Caco-2 (cell line): ENCODE measurements at places on chromosomes 11 and 22. TPM values are rescaled to one million over a fixed set of nuclear protein-coding genes. Genes with fewer than 3 reads are reported as not detected.

PLAAT2 gene
- total RNA-seq, result 1.2 TPM in 1 of 2 replicates, not detected in the other

SOX6 gene
- 10.8 and 24.0 TPM in 2 replicates for total RNA-seq

CHRNA10 gene
- total RNA-seq, result 3.6 and 3.9 TPM in 2 replicates

RIMBP3C gene
- total RNA-seq, result 0.12 and 0.39 TPM in 2 replicates

CARD18 gene
- total RNA-seq, result not detected in 2 replicates

- peaks cover 41% of the 10 kb centered on the region for H3K4me1 ChIP-seq
- peak overlapping the region; percentile 92 for H3K27ac ChIP-seq
Measured at GRCh38 chr22:49959782-49960158, 802 bp upstream of the PIM3 start.

DNA sequence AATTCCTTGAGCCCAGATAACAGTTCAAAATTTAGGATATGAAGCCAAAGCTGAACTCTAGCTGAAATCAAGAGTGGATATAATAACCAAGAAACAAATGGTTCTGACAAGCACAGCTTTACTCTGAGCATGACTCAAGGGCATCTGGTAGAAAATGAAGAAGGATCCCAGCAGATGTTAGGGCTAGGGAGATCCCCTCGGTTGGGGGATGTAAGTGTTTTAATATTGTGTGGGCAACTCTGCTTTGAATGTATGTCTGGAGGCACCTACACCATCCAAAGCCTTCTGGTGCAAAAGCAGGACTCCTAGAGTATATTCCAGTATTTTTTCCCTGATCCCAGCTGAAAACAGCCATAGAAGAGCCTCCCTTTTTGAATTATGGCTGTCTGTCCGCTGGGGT lies 61.7 kb downstream of the FLI1 start:
- H3K36me3 ChIP-seq, result no peaks in the 10 kb centered on the region
- no peak overlapping the region for H3K4me3 ChIP-seq
- H3K27ac ChIP-seq, result no peak overlapping the region
- no peak for DNase-seq
- no peaks in the 10 kb centered on the region for H3K4me1 ChIP-seq

GRCh38 chr11:68998390-68998911 lies 14.6 kb downstream of the MRGPRF start:
- DNase-seq, result no peak
- no peaks in the 10 kb centered on the region for H3K27me3 ChIP-seq
- H3K4me1 ChIP-seq, result no peaks in the 10 kb centered on the region
- no peak overlapping the region for H3K4me3 ChIP-seq
- H3K27ac ChIP-seq, result no peak overlapping the region

DNA sequence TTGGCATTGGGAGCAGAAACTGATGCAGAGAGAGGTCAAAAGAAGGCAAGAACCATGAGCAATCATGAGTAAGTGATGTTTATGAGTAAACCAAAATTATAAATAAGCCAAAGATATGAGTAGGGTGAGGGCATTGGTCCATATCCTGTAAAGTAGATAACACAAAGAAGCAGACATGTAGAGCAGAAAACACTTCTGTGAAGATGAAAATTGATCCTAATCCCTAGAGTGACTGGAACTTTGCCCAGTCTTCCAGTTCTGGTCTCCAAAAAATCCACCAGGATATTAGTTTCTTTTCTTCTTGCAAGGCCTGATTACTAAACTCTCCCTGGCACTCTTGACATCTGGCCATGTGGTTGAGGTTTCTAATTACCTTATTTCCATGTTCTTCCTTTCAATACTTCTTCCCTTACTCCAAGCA lies 13.7 kb upstream of the DRD2 start:
- no peaks in the 10 kb centered on the region for H3K4me1 ChIP-seq
- H3K36me3 ChIP-seq, result no peaks in the 10 kb centered on the region
- no peak overlapping the region for H3K27ac ChIP-seq
- DNase-seq, result no peak

DNA sequence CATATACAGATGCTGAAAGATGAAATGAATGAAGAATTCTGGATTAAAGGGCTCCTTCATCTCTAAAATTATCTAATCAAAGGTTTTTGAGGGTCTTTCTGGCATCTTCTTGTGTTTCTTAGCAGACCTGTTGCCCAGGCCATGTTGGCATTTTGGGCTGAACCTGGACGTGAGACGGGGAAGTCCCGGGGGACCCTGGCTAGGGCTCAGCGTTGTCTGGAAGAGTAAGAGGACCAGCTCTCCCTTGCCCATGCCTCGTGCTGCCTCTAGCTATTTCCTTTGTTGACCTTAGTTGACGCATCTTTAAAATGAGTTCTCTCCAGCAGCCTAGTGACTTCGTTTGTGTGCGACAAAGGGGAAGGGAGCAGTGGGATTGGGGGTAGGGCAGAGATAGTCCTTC lies 152.2 kb downstream of the ST3GAL4 start:
- H3K4me3 ChIP-seq, result no peak overlapping the region
- DNase-seq, result no peak
- H3K36me3 ChIP-seq, result no peaks in the 10 kb centered on the region
- no peaks in the 10 kb centered on the region for H3K4me1 ChIP-seq

DNA sequence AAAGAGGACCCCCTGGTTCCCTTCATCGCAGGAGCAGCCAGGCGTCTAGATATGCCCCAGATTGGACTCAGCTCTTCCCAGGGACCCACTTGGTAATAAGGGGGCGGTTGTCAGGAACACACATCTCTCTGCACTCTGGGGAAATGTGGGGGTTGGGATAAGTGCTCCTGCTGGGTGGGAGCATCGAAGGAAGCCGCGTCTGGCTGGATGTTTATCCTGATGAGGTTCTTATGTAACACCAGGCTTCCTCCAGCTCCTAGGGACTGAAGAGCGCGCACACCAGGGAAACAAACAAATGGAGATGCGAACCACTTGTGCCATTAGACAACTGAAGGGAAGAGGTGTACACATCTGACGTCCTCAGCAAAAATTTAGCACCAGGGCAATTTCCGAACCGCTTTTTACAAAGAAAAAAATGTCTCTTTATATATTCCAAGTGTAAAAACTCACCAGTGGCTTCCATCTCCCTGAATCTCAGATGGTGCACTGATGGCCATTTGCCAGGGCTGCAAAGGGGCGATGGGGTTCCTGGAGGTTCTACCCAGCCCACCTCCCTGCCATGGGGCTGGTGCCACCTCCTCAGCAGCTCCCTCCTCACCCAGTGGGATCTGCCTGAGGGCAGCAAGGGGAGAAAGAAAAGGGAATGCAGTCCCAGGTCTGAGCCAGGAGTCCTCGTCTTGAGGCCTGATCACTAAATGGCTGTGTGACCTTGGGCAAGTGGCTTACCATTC lies 89.4 kb downstream of the PKNOX2 start:
- no peaks in the 10 kb centered on the region; the same call in 1 of the 2 replicates for H3K27me3 ChIP-seq
- DNase-seq, result no peak
- H3K4me3 ChIP-seq, result no peak overlapping the region
- no peaks in the 10 kb centered on the region for H3K4me1 ChIP-seq
- no peak overlapping the region for H3K27ac ChIP-seq
- H3K36me3 ChIP-seq, result no peaks in the 10 kb centered on the region

DNA sequence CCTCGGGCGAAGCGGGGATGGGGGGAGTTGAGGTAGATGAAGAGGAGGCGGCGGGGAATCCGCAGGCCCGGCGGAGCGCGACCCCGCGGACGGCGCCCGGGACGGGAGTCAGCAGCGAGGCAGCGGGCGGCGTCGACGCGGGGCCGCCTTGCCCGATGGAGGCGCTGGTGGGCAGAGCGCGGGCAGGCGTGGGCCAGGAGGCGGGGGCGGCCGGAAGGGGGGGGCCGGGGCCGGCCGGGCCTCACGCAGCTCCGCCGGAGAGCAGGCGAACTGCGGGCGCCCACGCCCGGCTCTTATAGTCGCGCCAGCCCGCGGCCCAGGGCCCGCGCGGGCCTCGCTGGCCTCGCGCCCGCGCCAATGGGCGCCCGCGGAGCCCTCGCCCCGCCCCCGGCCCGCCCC lies at the start of gene IGF2:
Gene IGF2 (minus strand): TSS at position 267 of the 399 bp plus-strand sequence. CDS start 3,866 bp downstream, outside the sequence.
- peaks cover 21% of the 10 kb centered on the region for H3K4me1 ChIP-seq
- H3K4me3 ChIP-seq, result peak within 1 kb of the TSS; percentile 78
- H3K27me3 ChIP-seq, result no peaks in the 10 kb centered on the region; the same call in none of the 2 replicates

DNA sequence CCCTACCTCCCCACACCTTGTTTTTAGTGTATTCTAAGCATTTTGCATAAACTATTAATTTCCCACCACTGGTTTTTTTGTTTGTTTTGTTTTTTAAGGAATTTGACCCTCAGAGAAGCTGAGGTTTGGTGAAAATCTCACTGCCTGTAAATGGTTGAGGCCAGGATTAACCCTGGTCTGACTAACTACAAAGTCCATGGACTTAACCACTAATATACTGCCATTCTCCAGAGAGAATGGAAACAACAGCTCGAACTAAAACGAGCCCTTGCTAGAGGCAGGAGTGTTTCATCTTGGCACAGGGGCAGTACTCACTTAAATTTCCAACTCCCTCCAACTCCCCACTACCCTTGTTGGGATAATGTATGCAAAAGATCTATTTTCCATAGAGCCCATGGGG lies 3.0 kb downstream of the CTNND1 start:
- H3K27me3 ChIP-seq, result no peaks in the 10 kb centered on the region
- H3K27ac ChIP-seq, result peak overlapping the region; percentile 98
- no peaks in the 10 kb centered on the region for H3K36me3 ChIP-seq
- peak overlapping the region; percentile 84 for H3K4me3 ChIP-seq

DNA sequence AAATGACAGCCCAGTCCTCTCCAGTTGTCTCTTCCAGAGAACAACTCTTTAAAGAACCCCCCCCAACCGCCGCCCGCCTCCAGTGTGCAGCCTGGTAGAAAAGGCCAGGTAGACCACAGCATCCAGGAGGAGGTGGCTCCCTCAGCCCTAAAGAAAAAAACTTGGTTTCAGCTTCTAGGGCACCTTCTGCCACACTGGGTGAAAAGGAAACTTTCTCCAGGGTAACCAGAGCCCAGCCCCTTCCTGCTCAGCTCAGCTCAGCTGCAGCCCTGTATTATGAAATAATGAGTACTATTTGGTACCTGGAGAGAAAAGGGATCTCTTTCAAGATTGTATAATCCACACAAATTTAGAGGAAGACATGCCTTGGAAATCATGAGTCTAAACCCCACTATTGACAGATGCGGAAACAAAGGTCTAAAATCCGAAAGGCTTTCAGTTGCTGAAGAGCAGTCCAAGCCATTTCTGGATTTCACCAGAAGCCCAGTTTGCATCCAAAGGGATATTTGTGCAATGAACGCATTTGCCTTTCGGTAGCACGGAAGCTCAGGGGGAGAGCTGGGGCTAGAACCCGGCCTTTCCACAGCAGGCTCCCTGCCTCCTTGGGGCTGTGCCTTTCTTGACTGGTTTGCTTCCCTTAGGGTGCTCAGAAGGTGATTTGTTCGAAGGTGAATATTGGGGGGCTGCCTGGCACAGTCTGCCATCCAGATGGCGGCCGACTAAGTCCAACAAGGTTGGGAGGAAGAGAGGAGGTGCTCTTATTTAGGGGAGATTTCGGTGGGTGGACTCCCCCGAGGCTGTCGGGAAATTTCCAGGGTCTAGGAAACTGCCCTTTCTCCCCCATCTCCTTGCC lies 3.3 kb downstream of the FXYD6 start:
- peaks cover 11% of the 10 kb centered on the region for H3K27me3 ChIP-seq
- H3K4me1 ChIP-seq, result peaks cover 14% of the 10 kb centered on the region; the same call in 1 of the 2 replicates
- no peak for DNase-seq
- no peaks in the 10 kb centered on the region for H3K36me3 ChIP-seq
- H3K27ac ChIP-seq, result no peak overlapping the region

DNA sequence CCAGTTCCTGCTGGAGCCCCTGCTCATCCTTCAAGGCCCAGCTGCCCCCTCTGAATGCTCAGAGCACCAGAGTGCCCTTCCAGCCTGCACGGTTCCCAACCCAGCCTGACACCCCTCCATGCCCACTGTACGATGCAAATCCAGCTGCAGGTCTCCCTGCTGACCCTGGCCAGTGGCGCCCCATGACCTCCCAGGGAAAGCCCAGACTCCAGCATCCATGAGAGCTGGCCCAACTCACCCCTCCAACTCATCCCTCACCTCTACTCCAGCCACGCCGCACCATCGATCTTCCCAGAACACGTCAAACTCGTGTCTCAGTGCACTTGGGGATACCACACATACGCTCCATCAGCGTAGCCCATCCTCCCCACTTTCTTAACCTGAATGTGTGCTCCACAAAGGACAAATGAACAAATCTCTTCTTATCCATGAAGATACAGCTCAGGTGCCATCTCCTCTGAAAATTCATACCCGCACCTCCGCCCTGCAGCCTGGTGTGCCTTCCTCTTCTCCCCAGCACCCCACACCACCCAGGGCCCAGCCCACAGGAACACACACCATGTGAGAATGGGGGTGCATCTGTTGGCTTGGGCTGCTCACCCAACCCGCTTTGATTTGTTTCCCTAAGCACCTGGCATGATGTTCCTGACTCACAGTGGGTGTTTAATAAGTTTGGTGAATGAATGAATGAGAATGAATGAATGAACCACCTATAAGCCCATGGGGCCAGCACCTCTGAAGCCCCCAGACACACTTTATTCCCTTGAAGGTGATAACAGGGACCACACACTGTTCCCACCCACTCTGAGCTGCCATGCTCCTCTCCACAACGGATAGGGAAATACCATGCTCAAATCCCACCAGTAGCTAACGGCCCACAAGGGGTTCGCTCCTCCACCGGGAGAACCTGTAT lies 6.2 kb downstream of the PLA2G6 start:
- H3K27ac ChIP-seq, result peak overlapping the region; percentile 8
- no peaks in the 10 kb centered on the region for H3K36me3 ChIP-seq
- DNase-seq, result no peak
- H3K4me1 ChIP-seq, result peaks cover 35% of the 10 kb centered on the region
- no peaks in the 10 kb centered on the region for H3K27me3 ChIP-seq

DNA sequence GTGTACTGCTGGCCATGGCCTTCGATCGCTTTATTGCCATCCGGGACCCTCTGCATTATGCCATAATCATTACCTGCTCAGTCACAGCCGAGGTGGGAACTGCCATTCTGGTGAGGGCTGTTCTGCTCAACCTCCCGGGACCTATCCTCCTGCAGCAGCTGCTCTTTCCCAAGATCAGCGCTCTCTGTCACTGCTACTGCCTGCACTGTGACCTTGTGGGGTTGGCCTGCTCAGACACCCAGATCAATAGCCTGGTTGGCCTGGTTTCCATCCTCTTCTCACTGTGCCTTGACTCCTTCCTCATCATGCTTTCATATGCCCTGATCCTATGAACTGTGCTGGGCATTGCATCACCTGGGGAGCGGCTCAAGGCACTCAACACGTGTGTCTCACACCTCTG lies 24.9 kb upstream of the TRIM21 start:
- no peaks in the 10 kb centered on the region for H3K36me3 ChIP-seq
- DNase-seq, result no peak
- H3K4me1 ChIP-seq, result no peaks in the 10 kb centered on the region
- H3K27ac ChIP-seq, result no peak overlapping the region
- H3K4me3 ChIP-seq, result no peak overlapping the region

GRCh38 chr11:80084608-80085007 lies 643.8 kb upstream of the TENM4 start:
- DNase-seq, result no peak
- no peaks in the 10 kb centered on the region for H3K36me3 ChIP-seq
- H3K4me1 ChIP-seq, result no peaks in the 10 kb centered on the region
